ENCODE measurements at places on chromosomes 7 and 10.

- no peak for DNase-seq
These were observed 46.7 kb upstream of the STRIP2 start for GRCh38 chr7:129387537-129387936.

- no peak for DNase-seq
These were observed 28.1 kb upstream of the KNDC1 start for GRCh38 chr10:133131734-133132472.

DNA sequence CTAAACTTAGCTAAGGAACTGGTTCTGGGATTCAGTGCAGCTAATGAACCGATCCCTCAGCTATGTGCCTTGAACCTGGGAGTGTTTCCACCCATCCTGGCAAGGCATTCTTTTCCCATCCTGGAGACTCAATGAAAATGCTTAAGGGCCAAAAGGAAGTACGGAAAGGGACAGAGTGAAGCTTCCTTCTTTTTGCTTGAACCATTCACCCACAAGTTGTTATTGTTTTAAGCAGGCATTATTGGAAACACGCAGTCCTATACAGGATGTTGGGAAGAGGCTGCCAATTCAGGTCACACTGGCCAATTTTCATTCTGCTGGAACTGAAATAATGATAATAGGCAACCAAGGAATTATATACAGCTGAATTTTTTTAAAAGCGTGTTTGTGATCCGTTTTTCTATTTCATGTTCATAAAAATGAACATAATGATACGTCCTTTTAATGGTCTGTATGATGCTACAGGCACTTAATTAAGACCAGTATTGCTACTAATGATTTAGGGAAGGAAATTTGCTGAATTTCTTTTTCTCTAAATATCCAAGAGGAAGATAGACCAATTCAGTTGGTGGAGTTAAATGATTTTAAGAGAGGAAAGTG is 57.8 kb upstream of the FZD1 start:
- no peak for DNase-seq

DNA sequence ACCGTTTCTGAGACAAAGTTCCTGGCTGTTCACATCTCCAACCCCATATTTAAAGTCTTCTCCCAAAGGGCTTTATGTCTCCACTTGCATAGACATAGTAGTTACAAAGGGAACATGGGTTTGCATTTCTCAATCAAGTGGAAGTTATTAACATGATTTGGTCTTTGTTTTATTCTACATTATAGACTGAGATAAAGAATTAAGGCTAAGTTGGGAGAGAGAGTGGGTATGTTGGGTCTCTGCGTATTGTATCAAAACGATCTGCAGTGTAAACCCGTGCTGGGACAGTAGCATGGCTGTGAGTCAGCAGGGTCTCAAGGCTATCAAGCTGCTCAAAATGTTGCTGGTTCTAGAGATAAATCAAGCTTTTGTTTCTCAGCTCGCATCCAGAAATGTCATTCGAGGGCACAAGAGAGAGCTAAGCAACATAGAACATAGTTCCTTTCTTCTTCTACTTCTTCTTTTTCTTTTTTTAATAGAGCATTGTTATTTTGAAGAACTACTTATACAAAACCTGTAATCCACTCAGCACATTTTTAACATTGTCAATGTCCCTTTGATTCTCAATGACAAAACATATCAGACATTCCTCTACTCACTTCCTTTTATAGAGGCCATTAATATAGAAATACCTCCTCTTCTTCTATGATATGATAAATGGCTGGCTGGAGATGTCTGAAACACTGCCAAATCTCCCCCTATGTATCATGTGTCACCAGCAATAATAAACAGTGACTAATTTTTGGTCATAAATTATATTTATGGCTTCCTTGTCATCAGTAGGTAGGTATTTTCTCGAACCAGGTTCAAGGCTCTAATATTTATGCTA is 34.5 kb upstream of the RHOBTB1 start:
- DNase-seq, result no peak

GRCh38 chr7:106346167-106346677 is 61.4 kb upstream of the NAMPT start:
- DNase-seq, result no peak

- no peak for DNase-seq
These were observed 358.9 kb downstream of the FRMD4A start for GRCh38 chr10:13971601-13972475.

DNA sequence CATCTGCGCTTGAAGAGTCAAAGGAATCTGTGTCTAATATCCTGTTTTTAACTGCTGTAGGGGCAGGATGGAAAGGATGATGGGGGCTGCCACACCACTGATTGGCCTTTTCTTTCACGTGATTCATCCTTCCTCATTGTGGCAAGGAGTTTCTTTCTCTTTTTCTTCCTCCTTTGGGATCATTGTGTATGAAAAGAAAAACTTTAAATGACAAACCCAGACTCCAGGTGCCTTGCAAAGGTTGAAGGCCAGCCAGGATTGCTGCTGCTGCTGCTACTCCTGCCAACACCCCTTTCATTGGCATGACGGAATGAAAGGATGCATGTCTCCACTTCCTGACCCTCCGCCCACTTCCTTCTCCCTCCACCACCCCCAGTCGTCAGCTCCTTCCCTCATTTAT is 6.5 kb upstream of the OIT3 start:
- no peak for DNase-seq

DNA sequence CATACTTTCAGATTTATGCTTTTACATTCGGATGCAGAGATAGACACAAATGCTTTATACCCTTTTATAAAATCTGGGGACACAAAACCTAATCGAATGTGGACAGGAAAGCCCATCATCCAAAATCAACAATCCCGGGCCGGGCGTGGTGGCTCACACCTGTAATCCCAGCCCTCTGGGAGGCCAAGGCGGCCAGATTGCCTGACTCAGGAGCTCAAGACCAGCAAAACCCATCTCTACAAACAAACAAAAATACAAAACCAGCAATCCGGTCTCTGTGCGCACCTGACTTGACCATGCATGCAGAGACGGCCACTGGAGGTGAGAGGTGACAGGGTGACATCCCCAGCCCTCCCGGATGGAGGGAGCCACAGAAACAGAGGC is 13.5 kb downstream of the COBL start:
- no peak for DNase-seq

- DNase-seq, result no peak
These were observed 260.1 kb downstream of the CAMK1D start for GRCh38 chr10:12609435-12609834.

GRCh38 chr10:49474901-49475300 is 64.0 kb downstream of the ERCC6 start:
- peak; percentile 4 for DNase-seq

DNA sequence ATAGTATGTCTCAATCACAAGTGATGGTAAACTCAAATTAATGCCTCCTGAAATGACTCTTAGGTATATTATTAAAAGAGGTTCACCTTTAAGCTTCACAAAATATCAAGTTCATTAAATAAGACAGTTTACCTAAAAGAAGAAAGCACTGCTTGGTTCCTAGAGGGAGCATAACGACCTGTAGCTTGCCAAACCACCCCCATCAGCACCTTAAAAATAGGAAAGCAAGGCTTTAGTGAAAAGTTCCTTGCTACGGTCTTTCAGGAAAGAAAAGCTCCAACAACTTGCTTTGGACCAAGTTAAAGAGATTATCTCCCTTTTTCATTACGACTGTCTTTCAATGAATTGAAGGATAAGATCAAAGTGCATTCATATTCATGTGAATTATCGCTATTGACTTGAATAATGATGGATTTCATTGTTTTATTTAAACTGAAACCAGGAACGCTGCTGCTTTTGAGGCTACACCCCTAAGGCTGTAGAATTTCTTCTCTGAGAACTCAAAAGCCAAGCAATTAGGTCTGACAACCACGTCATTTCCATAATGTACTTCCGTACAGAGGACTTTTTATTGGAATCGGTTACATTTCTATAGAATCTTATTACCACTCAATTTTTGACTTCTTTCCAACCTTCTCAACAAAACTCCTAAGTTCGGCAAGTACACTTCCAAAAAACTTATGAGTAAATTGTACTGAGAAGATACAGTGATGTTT is 7.0 kb upstream of the SPAG6 start:
- DNase-seq, result no peak

- no peak for DNase-seq
These were observed 158.1 kb downstream of the BTAF1 start for GRCh38 chr10:92081641-92082040.

GRCh38 chr10:58438340-58438871 is 53.2 kb downstream of the TFAM start:
- no peak for DNase-seq

DNA sequence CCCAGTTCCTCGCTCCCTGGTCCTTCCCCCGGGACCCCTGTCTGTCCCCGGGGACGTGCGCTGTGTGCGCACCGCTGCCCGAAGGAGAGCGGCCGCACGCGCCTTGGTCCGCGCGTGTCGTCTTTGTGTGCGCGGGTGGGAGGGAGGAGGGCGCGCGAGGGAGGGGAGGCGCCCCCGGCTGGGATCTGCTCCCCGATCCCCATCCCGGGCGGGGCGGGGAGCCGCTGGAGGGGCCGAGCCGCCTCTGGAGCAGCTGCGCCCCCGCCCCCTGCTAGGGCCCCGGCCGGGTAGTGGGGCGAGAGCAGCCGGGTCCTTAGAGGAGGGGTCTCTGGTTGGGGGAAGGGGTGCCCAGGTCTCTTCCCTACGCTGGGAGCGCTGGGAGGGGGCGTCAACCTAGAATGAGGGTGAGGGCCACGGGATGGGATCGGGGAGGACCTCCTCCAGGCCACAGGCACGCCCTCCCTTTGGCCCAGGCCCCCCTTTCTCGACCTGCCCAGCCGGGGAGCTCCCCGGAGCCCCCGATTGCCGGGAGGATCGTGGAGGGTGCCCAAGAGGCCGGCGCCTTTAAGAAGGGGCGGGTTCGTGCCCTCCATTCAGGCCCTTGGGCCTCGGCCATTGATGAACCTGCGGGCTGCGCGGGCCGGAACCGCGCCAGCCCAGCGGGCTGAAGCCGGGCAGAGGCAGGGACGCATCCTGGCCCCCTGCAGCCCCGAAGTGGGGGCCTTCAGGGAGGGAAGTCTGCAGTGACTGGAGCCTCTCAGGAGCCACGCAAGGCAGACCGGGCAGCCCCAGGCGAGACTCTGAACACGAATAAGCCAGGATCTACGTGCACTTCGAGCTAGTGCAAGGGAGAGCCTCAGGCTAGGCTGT is 678 bp downstream of the SH2B2 start:
- no peak for DNase-seq

- no peak for DNase-seq
These were observed 235.4 kb downstream of the MAGI2 start for GRCh38 chr7:79217976-79218626.

- no peak for DNase-seq
These were observed 12.2 kb downstream of the FOXK1 start for GRCh38 chr7:4694305-4694704.

DNA sequence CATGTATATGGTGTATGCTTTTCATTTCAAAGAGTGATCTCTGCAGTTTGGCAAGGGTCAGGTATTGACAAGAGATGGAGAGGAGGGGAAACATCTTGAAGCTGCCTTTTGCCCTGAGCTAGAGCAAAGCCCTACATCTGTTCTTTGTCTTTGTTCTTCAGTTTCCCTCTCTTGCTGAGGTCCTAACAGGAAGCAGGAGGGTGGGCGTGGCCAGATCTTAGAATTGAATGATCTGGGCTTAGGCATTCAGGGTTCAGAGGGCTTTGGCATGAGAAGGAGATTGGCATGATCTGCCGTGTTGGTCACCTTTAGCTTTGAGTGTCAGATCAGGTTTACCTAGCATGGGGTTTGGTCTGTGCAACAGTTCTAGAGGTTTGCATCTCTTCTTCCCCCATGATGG is 41.3 kb downstream of the LRMDA start:
- no peak for DNase-seq

DNA sequence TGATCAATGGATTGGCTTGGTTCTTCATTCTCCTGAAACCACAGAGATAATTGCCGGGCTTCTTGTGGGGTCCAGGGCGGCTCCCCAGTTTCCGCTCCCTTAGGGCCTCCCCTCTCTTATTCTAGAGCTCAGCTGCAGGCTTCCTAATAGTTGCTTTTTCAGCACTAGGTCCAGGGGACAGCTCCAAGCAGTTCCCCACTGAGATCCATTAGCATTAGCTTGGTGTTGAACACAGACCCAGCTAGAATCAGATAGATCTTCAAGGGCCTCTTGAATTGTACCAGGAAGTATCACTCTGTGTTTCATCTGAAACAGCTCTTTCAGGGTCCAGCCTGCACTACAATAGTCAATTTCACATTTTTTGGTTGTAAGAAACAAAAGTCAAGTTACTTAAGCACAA is 238.7 kb downstream of the SEC23IP start:
- no peak for DNase-seq

DNA sequence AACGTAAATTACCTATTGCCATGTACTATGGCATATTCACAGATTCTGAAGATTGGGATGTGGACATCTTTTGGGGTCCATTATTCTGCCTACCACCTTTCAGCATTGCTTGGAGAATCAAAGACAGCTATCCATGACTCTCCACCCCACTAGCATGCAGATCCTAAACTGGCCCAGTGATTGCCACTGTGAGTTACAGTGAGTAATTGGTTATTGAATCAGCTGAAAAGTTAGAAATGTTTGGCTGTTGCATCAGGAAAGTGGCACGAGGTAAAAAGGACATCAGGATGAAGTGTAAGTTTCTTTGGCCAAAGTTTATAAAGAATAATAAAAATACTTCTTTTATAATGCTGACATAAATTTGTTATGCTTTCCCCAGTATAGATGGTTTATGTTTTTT is 148.2 kb upstream of the ETV1 start:
- DNase-seq, result no peak

GRCh38 chr7:106418094-106418493 is 133.3 kb upstream of the NAMPT start:
- peak; percentile 60 for DNase-seq

GRCh38 chr7:44116087-44116788 is 7.1 kb downstream of the POLD2 start:
- DNase-seq, result no peak

GRCh38 chr7:48183370-48183743 is 12.1 kb downstream of the ABCA13 start:
- DNase-seq, result no peak

- DNase-seq, result no peak
These were observed 118.5 kb downstream of the FOXP2 start for GRCh38 chr7:114533131-114533530.

GRCh38 chr7:18962031-18962430 is 155.4 kb downstream of the TWIST1 start:
- no peak for DNase-seq

GRCh38 chr7:1291845-1292765 is 59.4 kb downstream of the UNCX start:
- no peak for DNase-seq

DNA sequence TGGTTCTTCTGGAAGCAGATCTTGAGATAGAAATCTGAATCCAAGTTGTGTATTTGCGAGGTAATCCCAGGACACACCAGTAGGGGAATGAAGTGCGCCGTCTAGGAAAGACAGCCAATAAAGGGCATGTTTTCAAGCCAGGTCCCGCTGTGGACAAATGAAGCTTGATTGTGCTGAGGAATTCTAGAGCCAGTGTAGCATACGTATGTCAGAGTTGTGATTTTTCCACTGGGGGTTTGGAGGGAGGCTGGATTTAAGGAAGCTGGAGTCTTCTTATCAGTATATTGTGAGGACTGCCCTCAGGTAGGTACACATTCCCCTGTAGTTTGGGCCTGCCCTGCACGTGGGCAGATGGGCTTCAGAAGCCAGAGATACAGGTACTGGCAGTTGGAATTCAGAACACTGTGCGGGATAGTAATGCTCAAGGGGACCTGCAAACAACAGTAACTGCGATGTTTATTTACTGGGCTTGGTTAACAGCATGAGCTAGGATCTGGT is 50.9 kb downstream of the GALNT11 start:
- DNase-seq, result peak; percentile 5

- no peak for DNase-seq
These were observed 125.7 kb downstream of the ZMYND11 start for GRCh38 chr10:260819-261429.

Data from activated CD4-positive, alpha-beta T cell treated with anti-CD3 and anti-CD28 coated beads, Interleukin-2, Interleukin-4, amounts not matched to agents 100 ng/mL and 50 ng/mL, durations not matched to agents 16 hours and 8 hours (primary cell).